Activated CD4-positive, CD25-positive, alpha-beta regulatory T cell (primary cell): ENCODE measurements at places on chromosomes 1 and 21.

DNA sequence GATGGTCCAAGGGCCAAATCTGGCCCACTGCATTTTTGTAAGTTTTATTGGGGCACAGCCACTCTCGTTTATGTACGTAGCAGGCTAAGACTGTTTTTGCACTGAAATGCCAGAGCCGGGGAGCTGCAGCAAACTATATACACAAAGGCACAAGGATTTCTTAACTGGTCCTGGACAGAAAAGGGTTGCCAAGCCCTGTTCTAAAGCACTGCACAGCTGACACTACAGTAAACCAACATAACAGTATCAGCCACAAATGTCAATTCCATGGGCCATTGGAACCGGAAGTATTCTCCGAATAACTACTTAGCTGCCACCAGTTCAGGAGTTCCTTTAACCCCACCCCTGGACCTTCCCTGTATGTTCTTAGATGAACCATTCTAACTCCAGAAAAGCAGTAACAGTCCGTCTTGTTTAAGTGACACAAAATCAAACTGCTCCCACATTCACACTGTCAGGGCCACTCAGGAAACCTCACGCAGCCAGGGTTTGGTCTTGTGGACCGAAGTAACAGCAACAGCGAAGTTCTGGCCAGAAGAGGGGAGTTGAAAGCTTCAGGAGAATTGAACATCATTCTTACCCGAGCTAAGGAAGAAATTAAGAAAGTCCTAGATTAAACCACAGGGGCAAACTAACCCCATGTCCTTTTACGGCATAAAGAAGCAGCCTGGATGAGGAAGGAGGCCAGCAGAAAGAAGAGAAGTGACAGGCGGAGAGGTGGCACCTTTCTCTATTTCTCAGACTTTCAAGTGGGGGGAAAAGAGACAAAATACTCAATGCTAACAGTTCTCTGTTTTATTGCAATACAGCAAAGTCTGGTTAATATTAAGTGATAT lies 49.2 kb downstream of the COQ8A start:
- DNase-seq, result no peak

- DNase-seq, result no peak
Observed at GRCh38 chr1:241533326-241534115, 1.3 kb downstream of the KMO start.

DNA sequence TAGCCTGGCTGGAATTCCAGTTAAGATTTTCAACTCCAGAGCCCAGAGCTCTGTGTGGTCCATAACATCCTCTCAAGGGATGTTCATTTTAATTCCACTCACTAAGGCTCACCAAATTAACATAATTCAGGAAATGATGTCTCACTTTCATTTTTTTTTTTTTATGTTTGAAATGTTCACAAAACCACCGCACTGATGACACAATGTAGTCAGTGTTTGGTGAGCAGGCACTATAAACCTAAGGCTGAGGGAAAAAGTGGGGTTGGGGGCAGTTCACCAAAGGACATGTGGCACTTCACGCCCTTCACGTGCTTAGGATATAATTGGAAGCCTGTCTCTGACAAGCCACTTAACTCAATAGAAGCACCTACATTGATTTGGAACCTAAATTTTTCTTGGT lies 177.3 kb upstream of the CAMK1G start:
- DNase-seq, result no peak

DNA sequence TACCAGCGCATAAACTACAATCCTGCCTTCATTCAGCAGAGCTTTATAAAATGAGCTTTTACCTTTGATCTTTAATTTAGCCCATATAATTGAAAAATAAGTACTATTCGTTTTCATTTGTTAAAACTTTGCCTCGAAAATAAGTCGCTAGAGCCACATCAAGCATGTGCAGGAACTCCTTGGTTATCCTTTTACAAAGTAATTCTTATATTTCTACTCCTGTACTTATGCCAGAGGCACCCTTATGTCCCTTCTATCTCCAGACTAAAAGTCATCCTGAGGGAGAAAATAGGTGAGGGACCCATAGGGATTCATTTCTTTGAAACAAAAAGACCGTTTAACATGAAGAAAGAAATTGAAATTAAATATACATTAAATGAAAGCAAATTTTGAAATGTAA lies 278.2 kb upstream of the C1orf105 start:
- DNase-seq, result no peak

GRCh38 chr1:219439376-219439775 lies 173.5 kb downstream of the ZC3H11B start:
- DNase-seq, result no peak

GRCh38 chr1:208201229-208201628 lies 43.0 kb downstream of the PLXNA2 start:
- DNase-seq, result no peak

- DNase-seq, result no peak
Observed at GRCh38 chr1:166354406-166354805, 187.6 kb upstream of the FAM78B start.

DNA sequence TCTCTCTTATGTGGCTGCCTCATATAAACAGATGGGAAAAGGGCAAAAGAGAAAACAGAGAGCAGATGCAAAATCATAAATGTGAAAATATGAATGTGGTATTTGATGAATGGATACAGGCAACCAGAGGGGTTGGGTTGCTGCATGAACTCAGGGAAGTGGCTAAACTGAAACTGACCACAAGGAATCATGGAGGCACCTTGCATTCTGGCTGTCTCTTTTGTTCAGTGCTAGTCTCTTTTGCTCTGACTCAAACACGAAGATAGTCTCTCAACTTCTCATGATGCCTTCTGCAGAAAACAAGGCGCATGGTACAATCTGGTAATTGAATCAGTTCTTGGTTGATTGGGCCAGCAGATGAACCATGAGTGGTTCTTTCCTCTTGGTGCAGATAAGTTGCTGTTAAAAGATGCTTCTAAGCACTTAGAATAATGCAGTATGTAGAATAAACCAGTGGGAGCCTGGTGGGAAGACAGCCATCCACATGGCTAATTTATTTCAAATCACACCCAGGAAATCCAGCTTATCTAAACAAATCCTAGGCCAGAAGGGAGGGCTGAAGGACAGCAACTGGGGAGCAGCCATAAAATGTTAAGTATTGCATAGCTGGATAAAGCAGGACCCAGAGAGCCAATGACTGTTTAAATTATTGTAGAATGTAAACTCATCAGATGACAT lies 64.2 kb downstream of the HLX start:
- no peak for DNase-seq

DNA sequence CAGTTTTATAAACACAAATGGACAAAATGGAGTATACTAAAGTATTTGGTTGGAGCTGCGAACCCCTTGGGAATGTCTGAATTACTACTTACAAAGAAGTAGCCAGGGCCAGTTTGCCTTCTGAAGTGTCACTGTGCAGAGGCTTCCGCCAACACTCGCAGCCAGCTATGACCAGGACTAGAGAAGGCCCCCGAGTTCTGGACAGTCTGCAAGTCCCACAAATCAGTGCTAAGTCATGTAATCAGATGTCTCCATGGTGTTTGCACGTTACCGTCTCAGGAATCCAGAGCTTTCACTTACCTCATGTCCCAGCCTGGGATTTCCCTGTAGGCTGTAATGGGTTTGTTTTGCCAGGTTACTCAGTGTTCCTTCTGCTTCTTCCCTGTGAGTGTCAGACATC lies 106.6 kb upstream of the SPAG17 start:
- no peak for DNase-seq

DNA sequence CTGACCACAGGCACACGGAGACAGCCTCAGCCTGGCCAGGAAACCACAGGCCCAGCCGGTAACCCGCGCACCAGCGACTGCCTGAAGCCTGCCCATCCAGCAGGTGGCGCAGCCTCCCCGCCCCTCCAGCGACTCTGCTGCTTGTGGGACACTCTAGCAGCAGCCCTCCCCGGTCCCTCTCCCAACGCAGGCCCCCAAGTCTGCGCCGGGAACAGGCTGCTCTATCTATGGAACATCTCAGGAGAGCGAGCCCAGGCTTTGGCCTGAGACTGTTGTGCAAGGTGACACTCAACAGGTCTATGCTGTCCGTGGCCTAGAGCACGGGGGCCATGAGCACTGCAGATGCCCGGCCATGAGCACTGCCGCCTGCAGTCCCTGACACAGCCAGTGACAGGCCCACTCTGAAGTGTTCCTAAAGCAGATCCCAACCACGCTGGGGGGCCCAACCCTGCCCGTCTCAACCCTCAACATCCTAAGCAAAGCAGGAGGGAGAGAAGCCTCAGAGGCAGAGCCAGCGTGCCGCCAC lies 28.4 kb downstream of the WDR4 start:
- no peak for DNase-seq

- DNase-seq, result no peak
Observed at GRCh38 chr1:165703648-165704047, 5.3 kb upstream of the ALDH9A1 start.

DNA sequence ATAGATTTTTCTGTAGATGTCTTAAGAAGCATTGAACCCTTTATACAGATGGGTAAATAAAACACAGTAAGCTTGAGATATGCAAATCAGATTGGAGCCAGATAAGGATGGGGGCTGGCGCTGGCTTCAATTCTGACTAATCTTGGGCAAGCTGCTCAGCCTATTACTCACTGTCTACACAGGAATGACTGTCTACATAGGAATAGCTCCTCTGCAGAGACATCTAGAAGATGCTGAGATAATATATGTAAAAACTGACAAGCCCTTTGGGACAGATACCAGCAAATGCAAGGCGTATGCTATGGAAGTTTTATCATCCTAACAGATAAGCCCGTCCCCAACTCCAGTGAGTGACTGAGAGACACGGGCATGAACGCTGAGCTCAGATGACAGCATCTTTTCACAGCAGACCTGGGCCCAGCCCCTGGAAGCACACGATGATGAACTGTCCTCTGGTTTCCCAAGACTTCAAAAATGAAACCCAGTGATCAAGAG lies 1.7 kb downstream of the CLDN14 start:
- no peak for DNase-seq

DNA sequence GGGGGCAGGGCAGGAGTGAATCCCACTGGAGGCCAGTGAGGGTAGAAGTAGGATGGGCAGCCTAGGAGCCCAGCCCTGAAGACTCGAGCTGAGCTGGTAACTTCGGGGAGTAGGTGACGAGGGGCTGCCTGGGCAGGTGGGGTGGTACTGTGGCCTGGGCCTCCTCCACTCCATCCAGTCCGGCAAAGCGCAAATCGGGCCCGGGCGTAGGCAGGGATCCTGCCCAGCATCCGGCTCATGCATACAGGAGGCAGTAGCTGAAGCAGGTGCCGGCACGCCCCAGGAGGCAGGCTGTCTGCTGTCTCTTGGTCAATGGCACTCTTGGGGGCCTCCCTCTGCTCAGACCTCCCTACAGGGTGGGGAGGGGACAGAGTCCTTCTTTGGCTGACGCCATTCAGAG lies 1.3 kb upstream of the TNFRSF25 start:
- no peak for DNase-seq

- no peak for DNase-seq
Observed at GRCh38 chr1:202283379-202283844, 58.3 kb downstream of the UBE2T start.

DNA sequence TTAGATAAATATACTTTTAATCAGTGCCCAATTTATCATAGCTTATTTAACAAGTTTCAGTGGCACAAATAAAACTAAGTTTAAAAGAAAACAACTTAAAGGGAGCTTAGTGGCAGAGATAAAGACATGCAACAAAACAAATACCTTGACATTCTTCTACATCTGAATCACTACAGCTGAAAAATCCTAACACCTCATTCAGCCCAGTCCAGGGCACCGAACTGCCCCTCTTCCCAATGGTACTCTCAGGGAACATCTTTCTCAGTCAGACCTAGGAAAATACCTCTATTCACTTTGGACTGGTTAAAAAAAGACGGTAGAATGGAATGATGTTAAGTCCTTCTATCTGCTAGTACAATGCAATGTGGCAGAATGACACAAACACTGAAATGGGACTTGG lies 8.3 kb downstream of the OTUD7B start:
- no peak for DNase-seq

DNA sequence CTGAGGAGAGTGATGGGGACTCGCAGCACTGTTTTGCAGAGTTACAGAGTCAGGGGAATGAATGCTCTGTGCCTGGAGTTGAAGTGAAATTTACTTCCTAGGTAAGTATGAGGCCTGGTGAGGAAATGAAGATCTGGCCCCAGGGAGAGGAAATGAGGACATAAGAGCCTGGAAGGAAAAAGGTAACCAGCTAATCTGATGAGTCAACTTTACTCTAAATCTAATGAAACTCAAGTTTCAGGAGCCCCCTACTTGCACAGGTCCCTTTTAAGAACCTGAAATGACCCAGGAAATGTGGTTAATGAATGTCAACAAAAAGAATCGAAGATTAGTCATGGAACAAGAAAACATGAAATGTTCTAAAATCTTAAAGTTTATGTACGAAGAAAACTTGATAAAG lies 599.0 kb downstream of the AGBL4 start:
- DNase-seq, result no peak

DNA sequence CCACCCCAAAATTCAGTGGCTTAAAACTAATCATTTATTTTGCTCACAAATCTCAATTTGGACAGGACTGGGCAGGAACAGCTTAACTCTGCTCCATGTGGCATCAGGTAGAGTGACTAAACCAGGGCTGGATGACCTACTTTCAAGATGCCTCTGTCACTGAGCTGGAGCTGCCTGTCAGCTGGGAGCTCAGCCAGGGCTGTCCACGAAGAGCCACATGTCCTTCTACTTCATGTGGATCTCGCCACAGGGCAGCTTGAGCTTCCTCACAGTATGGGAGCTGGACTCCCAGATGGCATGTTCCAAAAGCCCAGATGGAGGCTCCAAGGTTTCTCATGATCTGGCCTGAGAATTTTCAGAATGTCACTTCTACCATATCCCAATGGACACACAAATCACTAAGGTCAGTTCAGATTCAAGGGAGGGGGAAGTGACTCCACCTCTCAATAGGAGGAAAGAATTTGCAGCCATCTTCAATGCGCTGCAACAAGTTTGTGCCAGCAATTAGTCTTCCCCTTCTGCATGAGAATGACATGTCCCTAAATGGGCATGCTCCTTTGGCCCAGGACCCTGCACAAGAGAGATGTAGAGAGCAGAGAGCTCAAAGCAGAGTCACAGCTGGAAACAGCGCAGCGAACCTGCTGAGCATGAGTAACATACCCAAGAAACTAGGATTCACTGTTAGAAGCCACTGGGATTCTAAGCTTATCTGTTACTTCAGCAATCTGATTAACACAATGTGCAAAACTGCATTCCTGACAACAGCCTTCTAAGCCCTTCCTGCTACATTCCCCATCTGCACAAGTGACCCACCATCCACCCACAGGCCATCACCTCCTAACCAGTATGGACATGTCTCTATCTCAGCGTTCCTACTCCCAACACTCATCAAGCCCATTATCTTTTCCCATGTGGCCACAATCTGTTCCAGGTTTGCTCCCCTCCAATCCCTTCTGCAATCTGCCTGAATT lies 17.0 kb downstream of the HLCS start:
- DNase-seq, result no peak

GRCh38 chr1:215793180-215793579 lies 226.1 kb downstream of the KCTD3 start:
- no peak for DNase-seq
